Activated naive CD4-positive, alpha-beta T cell (primary cell): ENCODE measurements at places on chromosomes 16 and 17.

DNA sequence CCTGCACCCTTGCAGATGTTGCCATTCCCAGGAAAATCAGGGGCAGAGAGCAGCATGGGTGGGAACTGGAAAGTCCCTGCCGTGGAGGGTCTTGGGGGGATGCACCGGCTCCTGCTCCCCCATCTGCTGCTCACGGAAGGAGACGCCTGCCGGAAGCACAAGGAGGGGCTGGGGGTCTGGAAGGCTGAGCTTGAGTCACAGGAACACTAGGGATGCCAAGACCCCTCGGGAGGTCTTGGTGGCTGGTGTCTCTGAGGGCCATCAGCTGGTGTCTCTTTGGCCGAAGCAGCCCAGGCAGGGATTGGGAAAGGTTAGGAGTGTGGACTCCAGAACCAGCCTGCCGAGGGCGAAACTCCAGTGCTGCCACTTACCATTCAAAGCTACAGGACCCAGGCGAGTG, 29.4 kb upstream of the GNA13 start:
- no peak for DNase-seq

DNA sequence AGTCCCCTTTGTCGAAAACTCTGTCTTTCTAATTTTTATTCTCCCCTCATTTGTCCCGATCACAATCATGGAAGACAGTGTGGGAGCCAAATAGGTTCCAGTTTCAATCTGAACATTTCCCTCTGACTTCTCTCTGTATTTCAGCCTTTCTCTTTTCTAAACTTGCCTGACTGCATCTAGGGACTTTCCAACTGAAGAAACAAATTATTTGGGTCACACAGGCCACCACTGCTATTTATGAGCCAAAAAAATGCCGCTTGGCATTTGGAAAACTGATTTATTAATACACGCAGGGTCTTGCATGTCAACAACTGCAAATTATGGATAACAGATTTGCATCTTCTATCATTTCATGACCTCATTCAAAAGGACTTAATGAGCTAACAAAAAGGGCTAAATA, 55.2 kb upstream of the ELAC2 start:
- no peak for DNase-seq

- peak; percentile 83 for DNase-seq
Measured at GRCh38 chr17:18158022-18158600, 25.5 kb upstream of the ALKBH5 start.

DNA sequence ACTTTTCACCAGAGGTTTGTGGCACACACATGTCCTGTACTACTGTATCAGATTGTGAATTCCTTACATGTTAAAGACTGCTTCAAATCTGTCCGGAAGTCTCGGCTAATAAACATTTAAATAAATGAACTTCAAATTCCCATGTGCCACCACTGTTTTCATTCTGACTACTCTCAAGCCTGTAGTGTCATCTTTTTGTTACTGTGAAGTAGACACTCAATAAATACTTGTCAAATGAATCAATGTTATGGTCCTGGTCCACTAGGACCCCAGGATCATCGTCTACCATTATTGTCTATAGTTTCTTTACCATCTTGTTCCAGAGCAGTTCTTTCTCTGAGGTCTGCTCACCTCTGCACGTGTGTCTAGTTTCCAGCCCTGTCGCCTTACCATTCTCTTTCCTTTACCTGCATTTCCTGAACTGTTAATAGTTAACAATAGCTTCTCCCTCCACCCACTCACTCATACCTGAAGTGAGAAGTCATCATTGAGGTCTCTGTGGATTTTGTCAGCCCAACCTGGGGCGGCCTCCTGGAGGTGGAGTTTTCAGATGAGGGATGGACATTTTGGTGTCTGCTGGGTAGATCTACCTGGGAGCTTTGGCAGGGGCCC, 333.0 kb downstream of the SEC14L1 start:
- no peak for DNase-seq

- no peak for DNase-seq
Measured at GRCh38 chr17:19448341-19449268, 37.6 kb downstream of the RNF112 start.

GRCh38 chr16:12470311-12471229, 333.1 kb downstream of the CPPED1 start:
- no peak for DNase-seq

GRCh38 chr16:48112600-48112999, 43.2 kb downstream of the ABCC12 start:
- DNase-seq = no peak

GRCh38 chr17:41812381-41813151, at the start of gene FKBP10:
FKBP10 (plus strand) TSS chr17:41813004; CDS start chr17:41813035, 31 bp downstream.
- DNase-seq = no peak

- no peak for DNase-seq
Measured at GRCh38 chr16:892536-893255, 78.1 kb downstream of the LMF1 start.

- DNase-seq = no peak
Measured at GRCh38 chr16:78237841-78238240, 138.4 kb downstream of the WWOX start.

DNA sequence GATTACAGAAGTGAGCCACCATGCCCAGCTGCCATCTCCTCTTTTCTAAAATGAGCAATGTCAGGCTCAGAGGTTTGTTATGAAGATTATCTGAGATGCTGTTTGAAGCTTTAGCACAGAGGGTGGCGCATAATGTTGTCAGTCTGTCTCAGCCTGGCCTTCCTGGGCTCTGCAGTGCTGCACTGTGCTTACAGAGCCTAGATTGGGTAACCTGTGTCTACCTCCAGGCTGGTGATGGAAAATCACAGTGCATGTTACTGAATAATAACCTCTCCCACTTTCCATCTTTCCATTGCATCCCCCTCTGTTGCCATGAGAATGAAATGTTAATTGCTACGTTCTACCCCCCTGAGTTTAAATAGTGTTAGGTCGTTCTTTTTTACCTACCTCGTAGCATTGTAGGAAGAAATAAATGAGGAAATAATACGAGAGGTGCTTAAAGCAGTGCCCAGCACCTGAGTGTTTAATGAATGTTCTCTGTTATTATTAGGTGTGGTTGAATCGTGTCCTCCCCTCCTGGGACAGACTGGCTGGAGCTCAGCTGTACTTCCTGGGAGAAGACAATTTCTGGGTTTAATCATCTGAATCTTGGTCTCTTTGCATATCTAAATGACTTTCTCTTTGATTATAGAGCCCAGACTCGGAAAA, 6.2 kb downstream of the LDAF1 start:
- DNase-seq = no peak

GRCh38 chr17:6779411-6779810, 3.4 kb downstream of the FBXO39 start:
- DNase-seq = no peak
